CD4-positive, alpha-beta T cell treated with Interleukin-17A for 1 hour (primary cell): ENCODE measurements at places on chromosomes 1 and 21.

GRCh38 chr1:17207046-17207445, 2.1 kb downstream of the PADI1 start:
- DNase-seq = no peak

DNA sequence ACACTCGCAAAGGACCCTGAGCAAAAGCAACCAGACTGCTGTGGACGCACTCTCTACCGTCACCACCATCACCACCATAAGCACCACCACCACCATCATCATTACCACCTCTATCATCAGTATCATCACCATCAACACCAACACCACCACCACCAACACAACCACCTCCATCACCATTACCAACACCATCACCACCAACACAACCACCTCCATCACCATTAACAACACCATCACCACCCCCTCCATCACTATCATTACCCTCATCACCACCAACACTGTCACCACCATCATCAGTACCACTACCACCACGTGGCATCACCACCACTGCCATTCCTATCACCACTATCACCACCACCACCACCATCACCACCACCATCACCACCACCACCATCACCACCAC, 38.8 kb upstream of the RIPK4 start:
- no peak for DNase-seq

- DNase-seq = peak; percentile 26
Observed at GRCh38 chr1:119987686-119988085, 81.8 kb downstream of the NOTCH2 start.

- no peak for DNase-seq
Observed at GRCh38 chr1:178543290-178543607, 30.3 kb downstream of the TEX35 start.

DNA sequence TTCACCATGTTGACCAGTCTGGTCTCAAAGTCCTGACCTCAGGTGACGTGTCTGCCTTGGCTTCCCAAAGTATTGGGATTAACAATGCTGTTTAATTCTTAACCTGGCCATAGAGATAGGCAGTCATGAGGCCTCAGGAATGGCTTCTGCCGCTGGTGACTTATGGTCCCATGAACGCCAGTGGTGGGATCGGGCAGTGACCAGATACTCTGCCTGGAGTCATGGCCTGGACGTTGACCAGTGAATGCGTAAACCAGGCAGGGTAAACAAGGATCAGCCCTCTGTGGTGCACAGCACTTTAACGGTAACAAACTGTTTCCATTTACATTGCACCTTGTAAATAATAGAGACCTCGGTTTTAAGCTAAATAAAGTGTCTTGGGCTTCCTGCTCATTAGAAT, 23.0 kb downstream of the MTARC1 start:
- no peak for DNase-seq
